ENCODE measurements at places on chromosomes 1 and 21. TPM values are rescaled to one million over a fixed set of nuclear protein-coding genes. Genes with fewer than 3 reads are reported as not detected.
A peak's percentile ranks its signal among the peaks of the same experiment; 100 is the strongest.

GRCh38 chr1:24502709-24503058 is at the start of gene RCAN3:
Gene RCAN3, plus strand, starts transcription at chr1:24502836. Its CDS starts 11,537 bp downstream, at chr1:24514373.
- peaks cover 12% of the 10 kb centered on the region for H3K4me1 ChIP-seq
- H3K27ac ChIP-seq: peak within 1 kb of the TSS; percentile 98
- peak within 1 kb of the TSS; percentile 95 for H3K4me3 ChIP-seq
- peak; percentile 83 for DNase-seq
- peaks cover 72% of the 10 kb centered on the region for H3K27me3 ChIP-seq
- H3K36me3 ChIP-seq: no peaks in the 10 kb centered on the region

DNA sequence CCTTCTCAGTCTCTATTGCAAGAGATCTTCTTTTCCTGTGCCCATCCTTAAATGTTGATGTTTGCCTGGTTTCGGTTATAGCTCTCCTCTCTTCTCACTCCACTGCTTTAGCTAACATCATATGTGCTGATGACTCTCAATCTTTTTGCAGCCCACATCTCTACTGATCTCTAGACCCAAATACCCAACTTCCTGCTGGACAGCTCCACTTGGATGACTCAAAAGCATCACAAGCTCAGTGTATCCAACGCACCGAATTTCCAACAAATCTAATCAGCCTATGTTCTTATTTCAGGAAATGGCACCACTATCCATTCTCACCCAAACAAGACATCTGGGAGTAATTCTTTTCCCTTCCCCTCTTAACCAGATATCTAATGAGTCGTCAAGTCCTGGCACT is 79.1 kb upstream of the ARTN start:
- H3K27ac ChIP-seq: no peak overlapping the region
- H3K4me1 ChIP-seq: peaks cover 7% of the 10 kb centered on the region
- no peaks in the 10 kb centered on the region for H3K27me3 ChIP-seq
- H3K36me3 ChIP-seq: peaks cover 9% of the 10 kb centered on the region

- peak; percentile 49 for DNase-seq
- H3K36me3 ChIP-seq: no peaks in the 10 kb centered on the region
- H3K4me3 ChIP-seq: no peak overlapping the region
- peaks cover 2% of the 10 kb centered on the region for H3K27me3 ChIP-seq
These were observed 35.7 kb upstream of the BTG2 start for GRCh38 chr1:203269654-203270020.

- no peaks in the 10 kb centered on the region for H3K27me3 ChIP-seq
- H3K4me1 ChIP-seq: peaks cover 10% of the 10 kb centered on the region
- peaks cover 20% of the 10 kb centered on the region for H3K36me3 ChIP-seq
These were observed 183.5 kb downstream of the PATJ start for GRCh38 chr1:61925591-61926298.

- H3K4me3 ChIP-seq: no peak overlapping the region
- no peaks in the 10 kb centered on the region for H3K36me3 ChIP-seq
- DNase-seq: no peak
- H3K27me3 ChIP-seq: peaks cover 8% of the 10 kb centered on the region
- H3K4me1 ChIP-seq: peaks cover 18% of the 10 kb centered on the region
These were observed 77.2 kb upstream of the TARDBP start for GRCh38 chr1:10935246-10935645.

DNA sequence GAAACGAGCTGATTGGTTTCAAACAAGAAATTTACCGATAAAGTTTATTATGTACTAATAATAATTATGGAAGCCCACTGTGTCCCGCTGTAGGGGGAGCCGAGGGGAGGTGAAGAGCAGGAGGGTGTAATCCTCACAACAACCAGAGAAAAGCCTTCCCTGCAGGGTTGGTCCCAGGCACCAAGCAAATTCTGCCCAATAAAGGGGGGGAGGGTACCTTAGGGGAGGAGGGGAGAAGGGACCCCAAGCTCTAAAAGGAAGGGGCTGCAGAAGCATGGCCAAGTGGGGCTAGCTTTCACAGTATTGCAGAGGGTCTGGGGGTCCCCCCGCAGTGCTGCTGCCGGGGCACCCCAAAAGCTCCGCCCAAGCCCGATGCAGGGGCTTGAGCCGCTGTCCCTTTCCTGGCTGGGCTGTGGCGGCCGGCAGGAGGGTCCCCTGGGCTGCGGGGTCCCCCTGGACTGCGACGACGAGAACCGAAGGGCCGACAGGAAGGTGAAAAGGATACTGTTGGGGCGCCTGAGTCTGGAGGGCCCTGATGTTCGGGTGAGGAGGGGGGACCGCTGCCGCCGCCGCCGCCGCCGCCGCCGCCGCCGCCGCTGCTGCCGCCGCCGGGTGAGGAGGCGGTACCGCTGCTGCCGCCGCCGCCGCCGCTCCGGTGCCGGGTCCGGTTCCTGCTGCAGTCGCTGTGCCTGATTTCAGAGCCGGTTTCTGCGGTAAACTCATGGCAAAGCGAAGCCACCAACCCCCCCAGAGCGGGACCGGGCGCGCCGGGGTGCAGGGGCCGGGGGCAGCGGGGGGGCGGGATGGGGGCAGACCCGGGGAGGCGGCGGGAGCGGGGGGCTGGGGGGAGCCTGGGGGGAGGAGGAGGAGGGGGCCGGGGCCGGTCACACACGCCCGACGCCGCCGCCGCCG is 771 bp downstream of the EIF4G3 start:
- peaks cover 18% of the 10 kb centered on the region for H3K4me1 ChIP-seq
- DNase-seq: no peak
- H3K4me3 ChIP-seq: peak overlapping the region; percentile 91
- peaks cover 14% of the 10 kb centered on the region for H3K36me3 ChIP-seq
- no peaks in the 10 kb centered on the region for H3K27me3 ChIP-seq

- H3K4me3 ChIP-seq: no peak overlapping the region
- no peak for DNase-seq
- H3K4me1 ChIP-seq: peaks cover 18% of the 10 kb centered on the region
- H3K27ac ChIP-seq: peak overlapping the region; percentile 22
These were observed 236.2 kb downstream of the NFIA start for GRCh38 chr1:61318319-61319125.

GRCh38 chr1:1306661-1307260 is 969 bp downstream of the ACAP3 start:
- DNase-seq: no peak
- H3K27ac ChIP-seq: peak overlapping the region; percentile 93
- H3K4me1 ChIP-seq: peaks cover 15% of the 10 kb centered on the region
- peak overlapping the region; percentile 91 for H3K4me3 ChIP-seq

GRCh38 chr21:41763398-41763931 is 3.4 kb downstream of the RIPK4 start:
- peaks cover 59% of the 10 kb centered on the region for H3K27me3 ChIP-seq
- no peak for DNase-seq
- no peaks in the 10 kb centered on the region for H3K36me3 ChIP-seq
- peak overlapping the region; percentile 91 for H3K4me3 ChIP-seq
- H3K27ac ChIP-seq: peak overlapping the region; percentile 71
- H3K4me1 ChIP-seq: peaks cover 54% of the 10 kb centered on the region

The TMEM269 gene
- 0.41 TPM for total RNA-seq

The PRDM15 gene
- 8.8 TPM for total RNA-seq

The SAMSN1 gene
- 6.0 TPM for total RNA-seq

The MSH4 gene
- total RNA-seq: 0.64 TPM

The KCNA3 gene
- 0.94 TPM for total RNA-seq

The PTAFR gene
- total RNA-seq: 0.48 TPM

The ODF2L gene
- total RNA-seq: 46.9 TPM
